ENCODE measurements at places on chromosomes 1 and 21.
A peak's percentile ranks its signal among the peaks of the same experiment; 100 is the strongest.

DNA sequence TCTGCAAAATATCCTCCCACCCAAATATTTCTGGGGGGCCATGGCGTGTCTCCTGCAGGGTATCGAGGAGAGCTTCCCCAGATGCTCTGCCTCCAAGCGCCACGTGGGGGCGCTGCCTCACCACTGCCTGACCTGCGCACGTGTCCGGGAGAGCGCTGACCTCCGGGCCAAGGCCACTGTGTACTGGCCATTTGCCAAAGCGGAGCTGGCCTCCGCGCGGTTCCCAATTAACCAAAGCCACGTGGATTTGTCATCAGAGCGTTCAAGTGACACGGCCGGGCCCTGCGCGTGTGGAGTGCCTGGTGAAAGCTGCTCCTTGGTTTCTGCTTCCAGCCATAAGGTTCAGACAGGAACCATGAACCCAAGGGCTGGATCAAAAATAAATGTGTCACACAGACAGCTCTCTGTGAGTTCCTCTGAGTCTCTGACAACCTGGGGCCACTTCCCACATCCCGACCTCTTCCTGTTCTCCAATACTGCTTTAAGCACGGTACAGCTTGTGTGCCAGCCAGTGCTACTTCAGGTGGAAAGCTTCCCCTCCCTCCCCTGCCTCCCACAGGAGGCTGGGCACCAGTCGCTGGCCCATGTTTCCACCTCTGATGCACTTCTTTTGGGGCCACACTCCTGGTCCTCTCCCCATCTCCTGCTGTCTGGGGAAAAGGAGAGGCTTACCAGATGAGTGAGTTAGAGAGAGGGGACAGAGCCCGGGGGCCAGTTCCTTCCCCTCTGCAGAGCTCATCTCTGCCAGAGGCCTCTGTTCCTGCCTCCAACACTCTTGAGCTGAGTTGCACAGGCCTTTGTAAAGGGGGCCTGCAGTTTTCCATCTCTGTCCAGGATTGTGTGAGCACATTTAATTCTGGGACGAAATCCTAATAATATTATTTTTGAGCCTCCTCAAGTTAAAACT, 26.1 kb downstream of the ZP4 start:
- DNase-seq = no peak

DNA sequence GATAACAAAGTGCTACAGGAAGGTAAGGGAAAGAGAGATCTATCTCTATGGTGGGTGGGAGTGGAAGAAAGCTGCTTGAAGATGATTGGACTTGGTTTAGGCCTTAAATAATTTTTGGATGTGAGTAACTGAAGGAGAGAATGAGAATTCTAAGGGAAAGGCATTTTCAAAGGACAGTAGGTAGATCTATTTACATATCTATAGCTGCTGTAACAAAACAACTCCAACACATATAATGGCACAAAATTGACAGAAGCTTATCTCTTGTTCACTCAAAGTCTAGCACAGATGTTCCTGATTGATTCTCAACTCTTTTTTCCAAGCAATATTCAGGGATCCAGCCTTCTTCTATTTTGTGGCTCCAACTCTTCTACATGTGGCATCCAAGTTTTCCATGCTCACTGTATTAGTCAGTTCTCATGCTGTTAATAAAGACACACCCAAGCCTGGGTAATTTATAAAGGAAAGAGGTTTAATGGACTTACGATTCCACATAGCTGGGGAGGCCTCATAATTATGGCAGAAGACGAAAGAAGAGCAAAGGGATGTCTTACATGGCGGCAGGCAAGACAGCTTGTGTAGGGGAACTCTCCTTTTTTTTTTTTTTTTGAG, 3.1 kb upstream of the DDAH1 start:
- no peak for DNase-seq

DNA sequence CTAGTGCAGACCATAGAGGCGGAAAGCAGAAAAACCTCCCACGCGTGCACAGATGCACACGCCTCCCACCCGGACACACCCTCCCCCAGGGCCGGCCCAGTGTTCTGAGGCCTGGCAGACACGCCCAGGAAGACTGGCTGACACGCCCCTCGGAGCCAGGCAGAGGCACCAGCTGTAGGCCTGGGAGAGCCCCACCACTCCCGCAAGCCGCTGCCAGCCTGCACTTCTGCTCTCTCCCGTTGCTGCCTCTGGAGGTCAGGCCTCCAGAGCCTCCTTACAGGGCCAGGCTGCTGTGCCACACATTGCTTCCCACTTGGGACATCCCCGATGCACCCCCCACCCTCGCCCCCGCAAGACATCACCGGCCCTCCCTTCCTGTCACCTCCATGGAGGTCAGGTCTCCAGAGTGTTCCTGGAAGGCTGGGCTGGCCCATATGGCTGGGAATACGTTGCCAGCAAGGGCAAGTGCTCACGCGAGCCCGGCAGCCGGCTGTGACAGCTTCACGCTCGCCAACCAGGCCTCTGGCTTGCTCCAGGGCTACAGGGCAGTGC, 40.4 kb downstream of the CASZ1 start:
- DNase-seq = peak; percentile 77

- no peak for DNase-seq
These were observed at the start of gene CALML6 for GRCh38 chr1:1914971-1915692. Gene CALML6, plus strand, starts transcription at chr1:1915260. Its CDS starts 21 bp downstream, at chr1:1915281.

DNA sequence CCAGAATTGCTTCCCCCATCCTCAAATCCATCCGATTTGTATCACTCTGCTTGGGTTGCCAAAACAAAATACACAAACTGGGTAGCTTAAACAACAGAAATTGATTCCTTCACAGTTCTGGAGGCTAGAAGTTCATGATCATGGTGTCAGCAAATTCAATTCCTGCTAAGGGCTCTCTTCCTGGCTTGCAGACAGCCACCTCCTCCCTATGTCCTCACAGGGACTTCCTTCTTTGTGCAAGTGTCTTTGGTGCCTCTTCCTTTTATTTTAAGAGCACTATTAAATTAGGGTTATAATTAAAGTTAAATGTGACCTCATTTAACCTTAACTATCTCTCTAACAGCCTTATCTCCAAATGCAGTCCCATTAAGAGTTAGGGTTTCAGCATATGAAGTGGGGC, 112.8 kb downstream of the PLPP3 start:
- DNase-seq = no peak

DNA sequence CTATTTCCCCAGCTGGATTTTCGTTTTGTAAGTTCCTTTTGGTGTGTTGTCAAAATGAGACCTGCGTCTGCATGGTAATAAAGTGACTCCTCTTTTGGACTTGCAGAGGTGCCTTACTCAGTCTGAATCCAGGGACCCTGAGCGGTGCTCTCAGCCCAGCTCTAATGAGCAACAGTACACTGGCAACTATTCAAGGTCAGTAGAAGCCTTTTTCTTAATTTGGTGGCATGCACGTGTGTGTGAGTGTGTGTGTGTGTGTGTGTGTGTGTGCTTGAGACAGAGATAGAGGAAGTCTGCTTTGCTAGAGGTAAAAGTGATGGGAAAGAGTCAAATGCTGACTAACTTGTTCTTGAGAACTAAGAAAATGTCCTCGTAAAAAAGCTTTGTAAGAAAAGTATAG, 105.4 kb downstream of the CD247 start:
- DNase-seq = no peak

- peak; percentile 76 for DNase-seq
These were observed 45.8 kb upstream of the DMRTB1 start for GRCh38 chr1:53413175-53414001.

- peak; percentile 45 for DNase-seq
These were observed 92.9 kb downstream of the PIGK start for GRCh38 chr1:77126307-77126706.

DNA sequence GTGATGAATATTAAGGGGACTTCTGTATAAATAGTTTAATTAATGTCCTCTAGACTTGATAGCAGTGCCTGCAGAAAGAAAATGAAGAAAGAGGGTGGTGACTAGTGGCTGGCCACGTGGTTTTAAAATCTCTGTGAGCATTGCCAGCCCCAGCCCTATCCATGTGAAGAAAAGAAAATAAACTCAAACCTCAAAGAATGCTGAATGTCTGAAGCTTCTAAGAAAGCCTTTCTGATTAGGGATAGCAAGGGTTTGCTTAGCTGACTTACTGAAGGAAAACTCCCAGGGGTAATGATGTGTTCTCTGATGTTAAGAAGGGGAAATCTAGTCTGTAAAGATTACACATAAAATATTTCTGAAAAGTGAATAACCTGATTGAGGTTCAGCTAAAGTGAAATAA, 31.8 kb downstream of the ADGRL2 start:
- DNase-seq = no peak

Measured in CD4-positive, alpha-beta T cell treated with Interleukin-21 for 1 hour (primary cell).